ENCODE measurements at places on chromosomes 4 and X.

DNA sequence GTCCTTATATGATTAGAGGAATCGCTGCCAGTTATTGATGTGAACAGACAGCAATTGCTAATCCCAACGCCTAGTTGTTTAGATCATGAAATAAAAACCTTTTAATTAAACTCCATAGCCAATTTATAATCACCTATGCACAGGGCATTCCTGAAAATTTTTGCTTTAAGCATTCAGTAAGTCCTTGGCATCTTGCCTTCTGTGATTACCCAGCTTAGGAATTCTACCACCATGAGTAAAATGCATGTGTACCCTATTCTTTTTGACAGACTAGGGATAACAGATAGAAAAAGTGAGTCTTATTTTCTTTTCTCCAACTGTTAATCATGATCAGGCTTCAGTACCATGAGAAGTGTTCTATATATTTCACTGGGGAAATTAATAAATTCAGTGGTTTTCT, 995.3 kb upstream of the GRIA3 start:
- no peak for DNase-seq

GRCh38 chr4:54152846-54153600, 53.1 kb downstream of the GSX2 start:
- DNase-seq, result no peak

DNA sequence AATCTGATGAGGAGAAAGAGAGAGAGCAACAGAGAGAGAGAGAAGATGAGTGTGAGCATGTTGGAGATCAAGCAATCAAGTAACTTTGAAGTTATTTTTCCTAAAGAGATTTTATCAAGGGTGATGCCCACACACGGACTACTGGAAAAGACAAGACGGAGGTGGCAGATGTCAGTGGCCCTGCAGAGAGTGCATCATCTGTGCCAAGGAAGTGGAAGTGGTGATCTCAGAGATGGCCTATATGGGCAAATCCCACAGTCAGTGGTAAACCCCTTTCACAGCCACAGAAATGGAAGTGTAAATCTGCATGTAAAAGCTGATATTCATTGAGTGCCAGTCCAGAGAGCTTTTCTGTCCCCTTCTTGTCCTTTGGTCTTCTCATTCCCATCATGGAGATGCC, 577.2 kb upstream of the AADAT start:
- no peak for DNase-seq

GRCh38 chr4:135694066-135694465, 1492.5 kb upstream of the PABPC4L start:
- no peak for DNase-seq

DNA sequence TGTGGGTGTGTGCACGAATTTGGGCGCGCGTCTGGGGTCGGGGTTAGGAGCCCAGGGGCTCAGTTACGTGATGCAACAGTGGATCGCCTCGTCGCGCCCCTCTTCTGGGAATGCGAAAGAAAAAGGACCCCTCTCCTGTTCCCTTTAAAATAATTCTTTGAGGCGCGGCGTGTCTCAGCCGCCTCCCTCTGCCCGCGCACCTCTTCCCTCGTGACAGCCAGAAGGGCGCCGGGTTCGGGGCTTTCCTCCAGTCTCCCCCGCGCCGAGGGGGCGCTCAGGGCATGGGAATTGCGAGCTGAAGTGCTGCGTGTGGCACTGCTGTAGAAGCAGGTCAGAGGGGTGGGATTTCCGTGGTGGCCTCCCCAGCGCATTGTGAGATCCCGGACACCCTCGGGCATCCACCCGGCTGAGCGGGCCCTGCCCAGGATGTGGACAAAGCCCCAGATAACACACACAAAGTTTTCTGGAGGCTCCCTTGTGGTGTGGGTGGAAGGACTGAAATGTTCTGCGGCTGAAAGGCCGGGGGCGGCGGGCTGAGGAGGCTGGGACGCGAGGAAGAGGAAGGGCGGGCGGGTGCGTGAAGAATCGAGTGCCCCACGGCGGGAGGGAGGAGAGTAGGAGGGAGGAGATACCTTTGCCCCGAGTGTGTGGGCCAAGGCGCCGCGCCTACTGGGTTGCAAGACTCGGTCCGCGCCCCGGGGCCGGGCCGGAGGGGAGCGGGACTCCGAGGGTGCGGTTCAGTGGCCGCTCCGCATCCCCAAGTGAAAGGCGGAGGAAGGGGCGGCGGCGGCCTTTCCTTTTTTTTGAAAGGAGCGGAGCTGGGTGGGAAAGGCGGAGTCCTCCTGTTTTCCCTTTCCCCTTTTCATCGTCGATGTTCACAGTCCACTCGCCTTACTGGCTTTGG, 752 bp downstream of the SEPTIN11 start:
- DNase-seq, result peak; percentile 14

GRCh38 chrX:119755981-119756533, 2.3 kb upstream of the SOWAHD start:
- no peak for DNase-seq

GRCh38 chrX:47612418-47612817, 7.2 kb downstream of the SYN1 start:
- DNase-seq, result no peak

DNA sequence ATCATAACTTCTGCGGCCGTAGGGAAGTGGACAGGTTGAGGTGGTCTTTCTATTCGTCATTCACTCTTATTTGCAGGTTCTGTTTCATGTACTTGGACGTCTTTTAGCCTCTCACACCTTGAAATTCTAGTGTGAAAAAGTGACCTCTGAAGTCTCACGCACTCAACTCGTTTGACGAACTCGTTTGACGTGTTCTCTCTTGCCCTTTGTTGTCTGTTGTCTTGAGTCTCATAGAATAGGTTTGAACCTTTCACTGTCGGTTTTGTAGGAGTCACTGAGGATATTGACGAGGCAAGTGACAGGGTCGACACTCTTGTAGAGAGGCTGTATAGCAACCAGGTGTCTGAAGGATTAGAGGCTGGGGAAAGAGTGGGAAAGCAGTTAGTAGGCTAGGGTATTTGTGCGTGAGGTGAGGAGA, 1.1 kb upstream of the PGRMC2 start:
- DNase-seq, result peak; percentile 0

Data from stimulated activated CD8-positive, alpha-beta memory T cell treated with anti-CD3 and anti-CD28 coated beads, Interleukin-7, amount 100 ng/mL, for 1 hour (primary cell).